NCI-H2029 treated with DMSO at 0.1 percent for 48 hours (cell line): ENCODE measurements at places on chromosomes 12 and 14.

DNA sequence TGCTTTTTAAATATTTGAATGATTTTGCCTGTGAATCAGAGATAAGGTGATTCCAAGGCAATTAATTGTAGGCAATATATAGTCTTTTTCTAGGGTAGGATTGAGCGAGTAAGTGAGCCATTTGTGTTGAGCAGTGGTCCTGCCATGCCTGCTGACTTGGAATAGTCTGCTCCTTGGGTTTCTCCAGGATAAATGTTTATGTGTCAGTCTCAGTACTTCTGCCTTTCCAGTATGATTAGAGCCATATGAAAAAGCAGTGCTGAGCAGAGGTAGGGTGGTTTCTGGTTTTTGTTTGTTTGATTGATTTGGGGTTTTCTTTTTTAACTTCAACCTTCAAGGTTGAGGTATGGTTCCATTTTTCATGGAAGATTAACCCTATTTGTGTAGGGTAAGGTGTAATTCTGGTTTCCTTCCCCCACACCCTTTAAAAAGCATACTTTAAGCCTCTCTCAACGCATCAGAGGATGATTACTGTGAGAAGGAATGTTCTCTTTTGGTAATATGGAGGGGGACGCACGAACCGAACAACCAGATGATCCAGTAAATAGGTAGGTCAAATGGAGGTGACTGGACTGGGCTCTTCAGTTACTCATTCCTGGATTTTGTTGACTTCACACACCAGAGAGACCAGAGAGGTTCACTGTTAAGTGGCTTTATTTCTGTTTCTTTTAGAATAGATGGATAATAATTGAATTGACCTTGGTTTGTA is 22.7 kb downstream of the FRMD6 start:
- no peak for DNase-seq

- no peak for DNase-seq
Measured at GRCh38 chr12:19669793-19670192, 230.5 kb downstream of the AEBP2 start.

- DNase-seq, result no peak
Measured at GRCh38 chr12:49109641-49110463, 795 bp downstream of the LMBR1L start.

- DNase-seq, result peak; percentile 98
Measured at GRCh38 chr12:53174881-53175491, 5.5 kb upstream of the ZNF740 start.

DNA sequence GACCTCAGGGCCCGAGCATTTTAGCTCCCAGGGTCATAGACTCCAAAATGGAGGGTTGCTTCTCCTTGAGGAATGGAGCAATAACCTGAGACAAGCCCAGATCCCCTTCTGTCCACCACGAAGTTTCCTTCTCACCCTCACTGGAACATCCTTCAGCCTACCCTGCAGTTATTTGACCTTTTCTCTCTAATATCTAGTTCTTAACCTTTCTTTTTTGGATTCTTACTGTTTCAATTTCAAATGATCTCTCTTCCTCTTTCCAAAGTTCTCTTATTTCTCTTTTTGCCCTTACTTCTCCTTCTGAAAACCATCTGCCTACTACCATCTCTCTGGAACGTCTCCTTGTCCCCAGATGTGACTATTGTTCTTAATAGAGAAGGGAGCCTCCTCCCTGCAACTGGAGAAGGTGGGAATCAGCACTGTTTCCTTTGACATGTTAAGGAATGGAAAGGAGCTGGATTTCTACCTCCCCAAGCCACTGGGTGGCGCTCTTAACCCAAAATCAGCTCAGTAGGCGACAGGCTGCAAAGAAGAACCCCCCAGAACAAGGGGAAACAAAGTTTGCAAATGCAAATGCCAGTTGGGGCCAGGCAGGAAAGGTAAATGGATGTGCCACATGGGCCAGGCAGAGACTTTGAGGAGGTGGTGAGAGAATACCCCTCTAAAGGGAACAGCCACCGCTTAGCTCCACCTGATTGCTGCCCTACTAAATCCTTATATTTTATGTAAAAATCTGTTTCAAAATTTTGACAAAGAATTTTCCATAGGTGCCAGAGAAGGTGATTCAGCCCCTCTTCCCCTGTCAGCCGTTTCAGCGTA is 22.4 kb upstream of the PDE1B start:
- peak; percentile 15 for DNase-seq

DNA sequence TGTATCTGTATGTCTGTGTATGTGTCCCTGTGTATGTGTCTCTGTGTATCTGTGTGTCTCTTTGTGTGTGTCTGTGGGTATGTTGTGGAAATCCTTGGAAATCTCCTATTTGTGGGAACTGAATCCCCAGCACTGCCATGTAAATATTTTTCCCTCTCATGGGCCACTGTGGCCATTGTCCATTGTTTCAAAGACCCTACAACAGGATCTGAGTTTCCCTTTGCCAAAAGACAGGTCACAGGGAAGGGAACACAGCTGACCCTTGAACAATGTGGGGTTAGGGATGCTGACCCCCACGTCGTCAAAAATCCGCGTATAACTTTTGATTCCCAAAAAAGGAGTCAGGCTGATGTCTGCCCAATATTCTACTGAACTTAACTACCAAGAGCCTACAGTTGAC is 22.5 kb upstream of the BCL2L14 start:
- DNase-seq, result no peak

- peak; percentile 5 for DNase-seq
Measured at GRCh38 chr12:52650520-52651081, 1.4 kb downstream of the KRT2 start.

- DNase-seq, result no peak
Measured at GRCh38 chr12:65649126-65649525, 175.2 kb upstream of the HMGA2 start.

DNA sequence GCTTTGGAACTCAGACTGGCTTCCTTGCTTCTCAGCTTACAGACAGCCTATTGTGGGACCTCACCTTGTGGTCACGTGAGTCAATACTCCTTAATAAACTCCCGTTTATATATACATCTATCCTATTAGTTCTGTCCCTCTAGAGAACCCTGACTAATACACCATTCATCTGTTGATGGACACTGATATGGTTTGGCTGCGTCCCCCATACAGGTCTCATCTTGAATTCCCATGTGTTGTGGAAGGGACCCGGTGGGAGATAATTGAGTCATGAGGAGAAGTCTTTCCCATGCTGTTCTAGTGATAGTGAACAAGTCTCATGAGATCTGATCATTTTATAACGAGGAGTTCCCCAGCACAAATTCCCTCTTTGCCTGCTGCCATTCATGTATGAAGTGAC is 57.0 kb downstream of the OTOGL start:
- DNase-seq, result no peak

DNA sequence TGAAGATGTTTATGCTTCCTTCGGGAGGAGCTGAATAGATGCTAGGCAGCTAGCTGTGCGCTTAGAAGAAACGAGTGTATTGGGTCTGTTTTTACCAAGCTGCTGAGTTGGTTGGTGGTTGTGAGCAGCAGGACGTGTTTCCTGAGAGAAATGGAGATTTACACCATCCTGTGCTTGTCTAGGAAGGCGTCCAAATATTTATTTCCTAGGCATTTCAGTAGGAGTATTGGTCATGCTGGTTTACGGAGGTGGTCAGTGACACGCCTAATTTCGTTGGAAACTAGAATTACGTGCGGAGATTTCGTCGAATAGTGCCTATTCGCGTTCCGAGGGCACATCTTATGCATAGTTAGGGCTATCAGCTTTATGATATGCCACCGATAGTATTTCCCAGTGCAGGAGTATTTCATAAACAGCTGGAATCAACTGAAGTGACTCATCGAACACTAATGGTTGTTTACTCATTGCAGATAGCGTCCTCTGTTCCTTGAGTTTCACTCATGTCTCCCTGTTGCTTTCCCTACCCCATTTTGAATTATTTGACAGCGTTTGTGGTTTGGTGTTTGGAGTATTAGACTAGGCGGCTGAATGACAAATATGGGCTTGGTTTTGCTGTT is 780 bp downstream of the TBC1D15 start:
- DNase-seq, result peak; percentile 27

DNA sequence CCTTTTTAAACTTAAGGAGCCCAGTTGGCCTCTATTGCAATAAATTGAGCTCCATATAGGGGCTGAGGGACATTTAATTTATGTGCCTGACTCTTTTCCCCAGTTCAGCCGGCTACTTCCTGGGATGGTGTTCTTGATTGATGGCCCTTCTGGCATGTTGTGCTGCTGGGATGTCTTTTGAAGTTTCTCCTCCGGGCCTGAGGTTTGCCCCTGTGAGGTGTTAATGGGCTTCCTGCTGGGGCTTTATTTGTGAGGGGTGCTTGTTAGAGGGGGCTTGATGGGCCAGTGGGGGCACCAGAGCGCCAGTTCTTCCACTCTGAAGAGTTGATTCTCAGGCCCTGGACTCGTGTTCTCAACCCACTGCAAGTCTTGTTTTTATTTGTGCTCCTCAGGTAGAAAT is 69.6 kb downstream of the CHST11 start:
- DNase-seq, result no peak

GRCh38 chr14:53865711-53866110 is 90.9 kb downstream of the BMP4 start:
- DNase-seq, result no peak
